HS-27A (cell line): ENCODE measurements at places on chromosomes 16 and 17.

- no peak for DNase-seq
Measured at GRCh38 chr16:5791011-5791657, 693.5 kb upstream of the EEF2KMT start.

- DNase-seq: no peak
Measured at GRCh38 chr17:78764871-78765270, 17.2 kb downstream of the CYTH1 start.

DNA sequence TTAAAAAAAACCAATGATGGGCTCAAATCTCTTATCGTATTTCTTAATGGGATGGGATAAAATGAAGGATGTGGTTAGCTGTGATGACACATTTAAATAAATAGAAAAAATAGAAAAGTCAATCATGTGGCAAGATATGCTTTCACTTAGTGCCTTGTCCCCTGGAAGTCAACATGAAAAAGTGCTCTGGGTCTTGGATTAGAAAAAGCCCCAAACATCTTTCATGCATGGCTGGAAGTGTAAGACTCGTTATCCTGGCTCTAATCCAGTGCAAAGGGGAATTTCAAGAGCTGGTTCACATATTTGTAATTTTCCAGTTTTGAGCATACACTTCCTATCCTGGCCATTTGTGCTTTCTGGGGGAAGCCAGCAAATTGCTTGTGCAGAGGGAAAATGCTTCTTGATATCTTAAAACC, 160.9 kb downstream of the MAP2K6 start:
- DNase-seq: no peak

- DNase-seq: no peak
Measured at GRCh38 chr17:72984926-72985325, 107.6 kb downstream of the SLC39A11 start.

GRCh38 chr17:47928415-47928814, 13.0 kb upstream of the PNPO start:
- DNase-seq: no peak

DNA sequence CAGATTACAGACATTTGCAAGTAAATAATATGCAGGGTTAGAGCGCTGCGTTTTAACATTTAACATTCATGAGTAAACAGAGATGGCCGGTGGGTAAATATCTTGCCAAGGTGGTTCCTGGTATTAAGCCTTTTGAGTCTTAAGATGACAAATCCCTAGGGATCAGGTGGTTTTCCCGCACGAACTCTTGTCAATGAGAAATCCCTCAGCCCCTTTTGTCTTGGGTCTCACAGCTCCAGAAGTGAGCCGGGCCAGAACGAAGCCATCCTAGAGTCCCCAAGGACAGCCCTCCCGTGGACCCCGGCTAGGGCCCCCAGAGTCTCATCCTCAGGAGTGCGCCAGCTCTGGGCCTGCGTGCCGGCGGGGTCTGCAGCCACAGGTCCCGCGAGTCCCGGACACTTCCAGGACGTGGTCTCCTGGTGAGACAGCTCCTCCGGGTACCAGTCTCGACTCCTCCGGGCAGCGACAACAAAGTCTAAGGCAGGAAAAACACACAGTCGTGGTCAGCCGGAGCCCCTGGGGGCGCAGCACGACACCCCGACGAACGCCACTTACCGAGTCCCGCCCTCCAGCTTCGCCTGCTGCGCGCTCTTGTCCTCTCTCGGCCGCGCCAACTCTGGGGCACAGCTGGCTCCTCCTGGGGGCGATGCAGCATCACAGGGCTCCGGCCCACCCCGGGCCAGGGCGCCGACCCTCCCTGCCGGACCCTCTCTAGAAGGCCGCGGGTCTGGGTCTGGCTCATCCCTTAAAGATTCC, 13.3 kb downstream of the MIS12 start:
- no peak for DNase-seq

DNA sequence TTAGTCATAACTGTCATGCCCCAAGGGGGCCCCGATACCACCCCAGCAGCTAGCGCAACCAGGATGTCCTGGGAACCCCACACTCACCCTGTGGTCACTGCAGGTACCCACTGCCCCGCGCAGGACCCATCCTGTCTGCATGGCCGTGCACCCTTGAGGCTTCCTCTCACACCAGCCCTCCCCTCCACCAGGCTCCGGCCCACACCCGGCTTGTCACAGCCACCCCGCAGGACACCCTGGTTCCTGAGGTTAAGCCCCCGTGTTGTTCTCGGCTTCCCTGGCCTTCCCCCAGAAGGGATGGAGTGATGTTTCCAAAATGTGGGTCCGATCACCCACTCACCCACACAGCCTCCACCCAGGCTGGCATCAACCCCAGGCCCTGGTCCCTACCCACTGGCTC, 7.5 kb downstream of the DNASE1L2 start:
- DNase-seq: no peak

DNA sequence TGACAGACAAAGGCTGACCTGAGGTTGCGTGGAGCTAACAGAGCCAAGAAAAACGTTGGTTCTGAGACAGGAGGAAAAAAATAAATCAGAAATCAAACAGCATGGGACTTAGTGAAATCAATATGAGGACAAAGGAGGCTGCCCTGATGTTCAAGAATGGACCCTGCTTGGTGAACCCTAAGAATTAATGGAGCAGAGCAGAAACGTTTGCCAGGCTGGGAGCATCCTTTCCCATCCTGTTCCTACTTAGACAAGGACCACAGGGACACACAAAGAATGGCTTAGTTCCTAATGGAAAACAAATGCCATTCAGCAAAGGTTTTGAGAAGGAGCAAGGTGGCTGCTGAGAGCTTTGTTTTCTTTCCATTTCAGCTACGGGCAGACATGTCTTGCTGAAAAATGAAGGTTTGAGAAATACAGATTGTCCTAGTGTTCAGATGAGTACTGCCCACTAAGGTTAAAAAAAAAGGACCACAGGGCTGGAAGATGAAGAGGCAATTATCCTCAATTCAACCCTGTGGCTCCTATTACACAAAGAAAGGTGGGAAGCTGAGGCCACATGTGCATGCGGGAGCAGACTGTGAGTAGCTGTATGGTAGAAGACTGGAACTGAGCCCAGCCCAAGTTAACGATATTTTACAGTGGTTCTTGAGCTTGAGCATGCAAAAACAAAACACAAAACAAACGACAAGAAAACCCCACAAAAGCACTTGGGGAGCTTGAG, 230.1 kb downstream of the SLC39A11 start:
- no peak for DNase-seq

DNA sequence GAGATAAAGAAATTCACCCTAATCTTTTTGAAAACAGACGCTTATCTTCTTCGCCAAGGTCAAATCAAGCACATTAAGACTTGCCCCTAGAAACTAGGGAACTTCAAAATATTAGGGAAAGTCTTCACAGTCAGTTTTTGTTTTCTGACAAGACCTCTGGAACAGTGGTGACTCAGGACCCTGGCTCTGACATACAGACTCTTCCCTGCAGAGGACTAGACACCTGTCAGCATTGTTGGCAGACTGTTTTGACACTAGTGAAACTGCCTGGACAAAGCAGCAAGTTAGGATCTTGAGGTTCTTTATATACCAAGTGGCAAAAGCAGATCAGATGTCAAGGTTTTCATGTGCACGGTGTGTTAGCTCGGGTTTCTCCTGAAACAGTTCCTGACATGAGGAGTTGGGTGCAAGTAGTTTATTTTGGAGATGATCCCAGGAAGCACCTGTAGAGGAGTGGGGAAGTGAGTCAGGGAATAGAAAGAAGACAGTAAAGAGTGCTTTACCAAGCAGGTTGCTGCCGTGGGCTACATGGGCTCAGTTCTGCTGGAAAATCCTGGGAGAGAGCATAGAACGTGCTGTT, 182.0 kb upstream of the IRX5 start:
- DNase-seq: no peak

DNA sequence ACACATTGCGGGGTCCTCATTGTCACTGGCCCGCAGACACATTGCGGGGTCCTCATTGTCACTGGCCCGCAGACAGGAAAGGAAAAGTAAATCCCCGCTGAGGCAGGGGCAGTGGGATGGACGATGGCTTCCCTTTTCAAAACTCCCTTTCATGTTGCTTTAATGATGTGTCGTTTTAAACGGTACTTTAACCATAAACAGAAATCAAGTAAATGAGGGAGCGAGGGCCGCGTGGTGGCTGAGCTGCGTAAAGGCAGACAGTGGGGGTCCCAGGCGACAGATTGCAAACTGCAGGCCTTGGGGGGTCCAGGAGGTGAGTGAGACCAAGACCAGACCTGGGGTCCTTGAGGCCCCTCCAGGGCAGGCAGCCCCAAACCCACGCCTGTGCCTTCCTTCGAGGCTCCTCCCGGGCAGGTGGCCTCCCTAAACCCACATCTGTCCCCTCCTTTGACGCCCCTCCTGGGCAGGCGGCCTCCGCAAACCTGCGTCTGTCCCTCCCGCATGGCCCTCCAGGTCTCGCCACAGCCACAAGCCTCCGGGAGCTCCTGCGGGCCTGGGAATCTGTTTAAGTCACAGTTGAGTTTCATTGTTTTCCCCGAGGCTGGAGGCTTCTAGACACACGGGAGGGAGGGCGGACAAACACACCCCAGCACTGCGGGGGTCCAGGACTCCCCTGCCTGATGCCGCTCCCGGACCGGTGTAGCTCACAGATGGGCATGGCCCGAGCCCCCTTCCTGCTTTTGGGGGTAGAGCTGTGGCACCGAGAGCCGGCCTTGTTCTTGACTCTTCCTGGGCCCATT, 7.3 kb downstream of the PIEZO1 start:
- DNase-seq: no peak

DNA sequence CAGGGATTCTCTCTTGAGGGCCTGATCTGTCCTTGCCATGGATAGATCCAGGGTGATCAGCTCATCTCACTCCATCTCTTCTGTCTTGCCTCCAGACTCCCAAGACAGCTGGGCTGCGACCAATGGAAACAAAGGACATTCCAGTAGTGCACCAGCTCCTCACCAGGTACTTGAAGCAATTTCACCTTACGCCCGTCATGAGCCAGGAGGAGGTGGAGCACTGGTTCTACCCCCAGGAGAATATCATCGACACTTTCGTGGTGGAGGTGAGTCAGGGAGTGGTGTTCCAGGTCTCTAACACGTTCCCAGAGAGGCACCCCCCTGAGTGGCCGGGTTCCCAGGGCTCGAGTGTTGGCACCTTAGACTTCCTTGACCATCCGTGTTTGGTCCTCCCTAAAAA, 29.5 kb downstream of the PLCD3 start:
- DNase-seq: no peak

GRCh38 chr16:69494991-69495392, 70.6 kb downstream of the CYB5B start:
- no peak for DNase-seq

DNA sequence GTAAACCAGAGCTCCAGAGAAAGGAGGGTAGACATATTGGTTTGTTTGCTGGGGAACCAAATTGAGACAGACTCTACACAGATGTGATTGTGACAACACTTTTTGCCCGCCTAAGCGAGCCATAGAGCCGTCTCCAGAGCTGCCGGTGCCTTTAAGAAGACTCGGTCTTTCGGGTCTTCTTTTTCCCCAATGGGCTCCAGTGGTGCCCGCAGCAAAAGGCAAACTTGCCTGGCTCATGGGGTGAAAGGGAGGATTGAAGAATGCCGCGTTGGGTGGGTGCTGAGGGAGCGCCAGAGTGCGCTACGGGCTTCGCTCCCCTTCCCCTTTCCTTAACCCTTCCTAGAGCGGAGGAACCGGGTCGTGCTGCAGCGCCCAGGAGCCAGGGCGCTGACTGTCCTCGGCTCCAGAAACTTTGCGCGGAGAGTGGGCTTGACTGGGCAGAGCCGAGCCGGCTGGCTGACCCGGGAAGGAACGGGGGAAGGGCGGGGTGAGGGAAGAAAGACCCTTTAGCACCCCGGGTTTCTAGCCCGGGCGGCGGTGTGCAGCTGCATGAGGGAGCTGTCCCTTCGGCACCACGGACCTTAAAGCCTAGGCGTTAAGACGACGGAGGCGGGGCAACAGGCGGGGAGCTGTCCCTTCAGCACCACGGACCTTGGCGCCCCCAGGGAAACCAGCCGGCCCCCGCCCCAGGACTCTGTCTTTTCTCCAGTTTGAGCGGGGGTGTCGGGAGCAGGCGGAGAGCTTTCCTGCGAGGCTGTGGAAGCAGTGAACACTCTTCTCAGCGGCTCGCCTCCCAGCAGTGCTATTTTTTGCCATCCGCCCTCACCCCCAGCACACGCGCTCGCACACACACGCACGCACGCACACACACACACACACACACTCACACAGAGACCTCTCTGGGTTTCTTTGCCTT, at the start of gene CACNG3:
CACNG3 (plus strand) TSS at position 880 of the 916 bp plus-strand sequence. CDS start 420 bp downstream, outside the sequence.
- no peak for DNase-seq

DNA sequence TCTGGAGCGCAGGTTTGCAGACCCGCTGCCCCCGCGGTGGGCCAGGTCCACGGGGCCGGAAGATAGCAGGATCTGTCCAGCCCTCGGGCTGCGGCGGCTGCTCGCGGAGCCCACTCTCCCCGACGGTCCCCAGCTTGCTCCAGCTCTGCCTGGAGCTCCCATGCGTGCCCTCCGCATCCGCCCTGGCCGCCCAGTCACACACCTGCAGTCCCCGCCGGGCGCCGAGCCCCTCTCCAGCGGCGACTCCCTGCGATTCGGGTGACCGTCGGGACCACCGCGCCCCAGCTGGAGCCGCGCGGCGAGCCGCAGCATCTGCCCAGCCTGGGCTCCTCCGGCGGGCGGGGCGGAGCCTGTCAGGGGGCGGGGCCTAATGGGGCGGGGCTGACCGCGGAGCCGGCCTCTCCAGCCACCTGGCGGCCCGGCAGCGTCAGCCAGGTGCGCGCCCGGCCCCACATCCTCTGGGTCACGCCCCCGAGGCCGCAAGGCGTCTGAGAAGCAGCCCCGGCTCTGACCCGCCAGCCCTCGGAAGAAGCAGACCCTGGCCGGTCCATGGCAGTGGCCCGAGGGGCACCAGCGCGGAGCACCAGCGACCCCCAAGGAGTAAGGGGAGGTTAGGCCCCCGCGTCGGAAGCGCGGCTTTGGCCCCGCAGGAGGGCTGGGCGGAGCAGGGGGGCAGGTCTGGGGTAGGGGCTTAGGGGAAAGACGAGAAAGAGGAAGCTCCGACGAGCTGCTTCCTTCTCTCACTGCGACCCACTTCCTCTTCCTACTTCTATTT, at the start of gene PIK3R5:
PIK3R5 (minus strand) TSS at position 314 of the 775 bp plus-strand sequence. CDS start 54,213 bp downstream, outside the sequence.
- DNase-seq: no peak
